Activated CD8-positive, alpha-beta memory T cell treated with anti-CD3 and anti-CD28 coated beads for 1 hour (primary cell): ENCODE measurements at places on chromosomes 6 and 20.

DNA sequence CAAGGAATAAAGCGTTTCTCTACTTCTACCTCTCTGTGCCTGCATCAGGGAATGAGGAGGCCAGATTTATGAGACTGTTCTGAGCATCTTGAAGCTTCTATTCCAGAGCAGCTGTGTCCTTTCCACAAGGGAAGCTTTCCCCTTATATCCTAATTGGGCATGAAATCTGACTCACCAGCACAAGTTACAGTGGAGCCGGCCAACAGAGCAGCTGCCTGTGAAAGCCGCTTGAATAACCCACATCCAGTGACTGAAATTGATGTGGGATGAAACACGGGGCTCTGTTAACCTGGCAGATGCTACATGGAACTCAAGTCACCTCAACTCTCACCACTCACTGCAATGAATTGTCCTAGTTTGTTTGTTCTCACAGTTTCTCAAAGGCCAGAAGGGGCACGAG is 400.3 kb downstream of the TFAP2A start:
- no peak for DNase-seq

DNA sequence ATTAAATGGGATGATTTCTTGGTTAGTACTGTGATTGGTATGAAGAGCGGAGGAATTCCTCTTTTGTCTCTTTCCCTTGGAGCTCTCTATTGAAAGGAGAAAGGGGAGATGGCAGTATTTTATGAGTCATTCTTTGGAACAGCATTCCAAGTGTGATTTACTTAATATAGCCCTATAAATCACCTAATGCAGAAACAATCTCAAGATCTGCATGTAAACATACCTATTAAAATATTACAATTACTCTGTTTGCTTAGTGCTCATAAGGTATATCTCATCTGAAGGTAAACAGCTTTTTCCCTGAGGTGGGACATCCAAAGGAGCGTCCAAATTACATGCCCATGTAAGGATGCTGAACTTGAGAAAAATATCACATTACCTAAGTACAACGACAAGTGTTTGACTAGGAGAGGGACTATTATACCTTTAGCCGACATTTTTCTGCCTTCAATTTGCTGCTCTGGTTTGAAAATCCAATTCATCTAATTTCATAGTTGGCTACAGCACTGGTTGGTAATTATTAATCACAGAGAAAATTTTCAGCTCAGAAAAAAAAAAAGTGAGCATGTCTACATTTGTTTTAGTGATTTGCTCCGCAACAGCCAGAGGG is 229.0 kb downstream of the FOXC1 start:
- DNase-seq, result no peak

DNA sequence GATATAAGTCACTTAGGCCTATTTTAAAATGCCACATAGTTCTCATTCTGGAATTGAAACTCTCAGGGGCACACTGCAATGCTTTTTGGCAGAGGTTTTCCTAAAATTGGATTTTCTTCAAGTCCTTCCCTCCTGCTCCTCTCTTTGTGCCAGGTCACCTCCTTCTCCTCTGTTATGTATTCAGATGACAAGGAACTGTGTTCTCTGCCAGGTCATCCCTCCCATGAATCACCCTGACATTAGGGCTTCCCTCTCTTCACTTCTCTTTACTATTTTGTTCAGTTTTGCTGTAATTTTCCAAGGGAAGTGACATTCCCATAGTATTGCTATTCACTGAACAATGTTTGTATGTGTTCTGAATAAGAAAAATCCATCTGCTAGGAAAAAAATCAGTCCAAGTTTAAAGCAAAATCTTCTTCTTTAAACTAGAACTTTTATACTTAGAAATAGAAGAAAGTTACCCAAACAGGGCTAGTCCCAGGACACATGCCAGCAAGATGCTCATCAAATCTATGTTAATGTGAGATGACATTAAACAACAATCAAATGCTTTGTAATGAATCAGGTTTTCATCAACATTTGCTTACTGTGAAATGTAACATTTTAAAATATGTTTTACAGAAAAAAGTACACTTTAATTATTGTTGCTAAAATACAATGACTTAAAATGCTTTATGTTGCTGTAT is 461.1 kb downstream of the MMUT start:
- DNase-seq, result no peak

DNA sequence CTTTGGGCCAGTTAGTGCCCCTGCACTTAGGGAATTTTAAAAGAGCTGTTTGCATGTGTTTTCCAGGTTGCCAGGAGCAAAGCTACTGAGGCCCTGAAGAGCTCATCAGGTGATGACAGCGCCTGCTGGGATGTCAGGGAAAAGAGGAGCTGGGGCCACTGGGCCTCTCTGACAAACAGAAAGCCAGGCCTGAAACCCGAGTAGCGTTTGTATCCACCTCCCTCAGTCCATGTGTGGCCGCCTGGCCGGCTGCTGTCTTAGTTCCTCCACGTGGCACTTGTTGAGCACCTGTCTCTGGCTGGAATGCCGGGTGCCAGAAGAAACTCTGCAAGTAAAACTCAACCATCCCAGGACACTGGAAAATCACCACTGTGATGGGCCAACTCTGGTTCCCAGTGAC is 601.2 kb downstream of the CDH26 start:
- DNase-seq, result no peak

- no peak for DNase-seq
These were observed 23.0 kb upstream of the SLC22A7 start for GRCh38 chr6:43274916-43275597.

DNA sequence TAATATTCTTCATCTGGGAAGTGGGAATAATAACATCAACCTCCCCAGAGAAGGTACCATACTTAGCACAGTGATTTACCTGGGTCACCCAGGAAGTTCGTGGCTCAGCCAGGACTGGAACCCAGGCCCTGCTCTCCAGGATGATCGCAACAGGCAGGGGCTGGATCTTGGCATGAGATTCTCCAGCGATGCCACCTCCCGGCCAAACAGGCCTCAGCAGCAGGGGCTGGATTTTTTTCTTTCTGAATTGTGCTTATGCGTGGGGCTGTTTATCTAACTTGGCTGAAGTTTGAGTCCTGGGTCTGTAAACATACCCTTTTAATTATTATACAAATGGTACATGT is 129.5 kb upstream of the PTPN1 start:
- DNase-seq, result no peak

GRCh38 chr20:49395183-49395582 is 87.3 kb downstream of the KCNB1 start:
- no peak for DNase-seq

- DNase-seq, result no peak
These were observed 151.7 kb upstream of the AKAP12 start for GRCh38 chr6:151087861-151088598.

DNA sequence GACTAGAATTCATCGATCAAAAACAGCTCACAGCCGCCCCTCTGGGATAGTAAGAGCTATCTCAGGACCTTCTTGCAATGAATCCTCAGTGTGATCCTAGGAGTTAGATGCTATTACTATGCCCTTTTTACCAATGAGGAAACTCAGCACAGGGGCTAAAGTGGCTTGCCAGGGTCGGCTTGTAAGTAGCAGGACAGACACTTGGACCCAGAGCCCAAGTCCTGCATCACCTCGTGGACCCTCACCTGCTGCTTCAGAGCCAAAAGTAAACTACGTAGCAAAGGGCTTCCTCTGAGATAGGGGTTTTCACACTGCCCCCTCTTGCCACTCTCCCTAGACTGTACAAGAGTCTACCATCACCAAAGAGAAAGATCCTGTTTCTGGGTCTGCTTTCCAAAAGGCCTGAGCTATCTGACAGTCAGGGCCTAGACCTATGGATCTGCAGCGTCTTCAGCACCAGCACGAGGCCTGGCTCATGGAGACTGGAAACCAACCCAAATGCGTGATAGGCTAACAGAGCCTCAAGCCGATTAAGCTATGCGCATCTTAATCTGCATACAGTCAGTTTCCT is 172.3 kb downstream of the ANKRD60 start:
- no peak for DNase-seq

DNA sequence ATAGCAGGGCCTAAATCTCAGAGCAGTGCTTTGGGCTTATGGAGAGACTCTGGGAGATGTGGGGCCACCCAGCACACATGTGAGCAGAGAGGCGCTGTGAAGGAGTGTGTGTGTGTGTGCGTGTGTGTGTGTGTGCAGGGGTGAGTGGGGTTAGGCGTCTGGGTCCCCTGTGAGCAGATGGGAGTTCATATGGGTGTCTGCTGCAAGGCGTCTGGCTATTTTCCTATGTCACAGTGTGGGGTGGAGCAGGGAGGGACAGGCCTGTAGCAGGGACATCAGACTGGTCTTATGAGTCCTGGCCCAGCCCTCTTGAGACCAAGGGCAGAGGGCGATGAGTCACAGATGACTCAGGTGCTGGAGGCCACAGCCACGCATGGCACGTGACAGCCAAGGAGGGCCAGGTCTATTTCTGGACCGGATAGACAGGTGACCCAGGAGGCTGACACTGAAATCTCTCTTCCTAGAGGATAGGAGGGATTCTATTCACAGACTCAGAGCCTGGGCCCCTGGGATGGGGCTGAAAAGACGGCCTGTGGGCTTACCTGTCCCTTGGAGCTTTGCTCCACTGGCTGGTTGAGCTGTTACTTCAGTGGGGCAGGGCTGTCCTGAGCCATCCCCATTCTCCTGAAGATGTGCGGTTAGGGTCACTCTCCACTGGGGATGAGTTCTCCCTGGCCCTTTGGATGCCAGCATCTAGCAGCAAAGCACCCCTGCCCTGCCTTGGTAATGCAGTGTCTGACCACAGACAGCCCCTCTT is 28.9 kb downstream of the VEGFA start:
- no peak for DNase-seq

GRCh38 chr6:3856576-3856975 is 7.4 kb downstream of the FAM50B start:
- no peak for DNase-seq

- DNase-seq, result no peak
These were observed 70.6 kb downstream of the HDDC2 start for GRCh38 chr6:125231133-125231532.

- DNase-seq, result no peak
These were observed 652 bp downstream of the BMP6 start for GRCh38 chr6:7726416-7727085.
